Fibroblast of the aortic adventitia (primary cell): ENCODE measurements at places on chromosomes 6 and 20. TPM values are rescaled to one million over a fixed set of nuclear protein-coding genes. Genes with fewer than 3 reads are reported as not detected.

VPS16 gene
- 31.6 and 32.0 TPM in 2 replicates for total RNA-seq

SLC22A7 gene
- total RNA-seq = not detected in 2 replicates

UBE2C gene
- total RNA-seq = 0.49 and 53.3 TPM in 2 replicates

IL20RA gene
- 0.18 and 0.90 TPM in 2 replicates for total RNA-seq

MOXD1 gene
- 6.1 and 78.8 TPM in 2 replicates for total RNA-seq

LZTS3 gene
- 3.6 and 11.6 TPM in 2 replicates for total RNA-seq

NRM gene
- total RNA-seq = 0.82 and 9.9 TPM in 2 replicates

VSX1 gene
- not detected in 2 replicates for total RNA-seq

SNTA1 gene
- 25.7 and 28.6 TPM in 2 replicates for total RNA-seq

TPX2 gene
- 6.2 and 91.1 TPM in 2 replicates for total RNA-seq

ARMH2 gene
- total RNA-seq = not detected in 2 replicates

GCNT2 gene
- 2.5 TPM in 1 of 2 replicates, not detected in the other for total RNA-seq

MAS1 gene
- under 0.01 and 0.08 TPM in 2 replicates for total RNA-seq

SLC26A8 gene
- 0.18 TPM in 1 of 2 replicates, not detected in the other for total RNA-seq

BEND6 gene
- total RNA-seq = 15.3 and 34.8 TPM in 2 replicates

RSPH4A gene
- total RNA-seq = 0.54 and 0.82 TPM in 2 replicates

TCF15 gene
- not detected in 2 replicates for total RNA-seq

TFAP2C gene
- 0.08 TPM in 1 of 2 replicates, not detected in the other for total RNA-seq

ADAM33 gene
- 68.6 and 145 TPM in 2 replicates for total RNA-seq

SYNGAP1 gene
- total RNA-seq = 3.3 and 7.6 TPM in 2 replicates

PPP1R3D gene
- 4.8 and 5.6 TPM in 2 replicates for total RNA-seq

SCRT2 gene
- total RNA-seq = not detected in 2 replicates

AFG1L gene
- 3.7 and 6.0 TPM in 2 replicates for total RNA-seq

EYA4 gene
- 1.1 and 5.7 TPM in 2 replicates for total RNA-seq

LAMA5 gene
- 5.6 and 11.1 TPM in 2 replicates for total RNA-seq

HSPA1B gene
- total RNA-seq = 62.0 and 112 TPM in 2 replicates

WFDC10B gene
- total RNA-seq = not detected in 2 replicates
